ENCODE measurements at places on chromosomes 13 and 19. TPM values are rescaled to one million over a fixed set of nuclear protein-coding genes. Genes with fewer than 3 reads are reported as not detected.
A peak's percentile ranks its signal among the peaks of the same experiment; 100 is the strongest.

Gene TFPT
- 13.9 TPM for total RNA-seq

Gene ADGRE1
- total RNA-seq: 1.0 TPM

- H3K27me3 ChIP-seq: no peaks in the 10 kb centered on the region
- H3K27ac ChIP-seq: no peak overlapping the region
- H3K36me3 ChIP-seq: no peaks in the 10 kb centered on the region
These were observed 20.7 kb upstream of the NANOS2 start for GRCh38 chr19:45935267-45935666.

DNA sequence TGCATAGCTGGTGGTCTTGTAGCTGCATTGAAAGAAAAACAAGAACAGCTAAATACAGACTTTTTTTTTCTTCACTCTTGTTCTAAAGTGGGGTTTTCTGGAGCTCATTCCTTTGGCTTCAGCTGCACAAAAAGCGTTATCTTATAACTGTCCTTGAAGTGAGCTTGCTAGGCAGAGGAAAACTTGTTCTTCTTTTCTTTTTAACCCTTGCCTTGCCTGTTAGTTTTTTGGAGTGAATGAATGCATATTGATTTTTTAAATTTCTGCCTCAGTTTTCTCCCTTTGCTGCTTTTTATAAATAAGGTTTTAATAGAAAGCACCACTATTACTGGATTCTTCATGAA, 1.5 kb downstream of the ZNF765 start:
- H3K27ac ChIP-seq: no peak overlapping the region
- H3K36me3 ChIP-seq: no peaks in the 10 kb centered on the region
- no peak for DNase-seq
- H3K4me3 ChIP-seq: no peak overlapping the region
- no peaks in the 10 kb centered on the region for H3K27me3 ChIP-seq
- peaks cover 6% of the 10 kb centered on the region for H3K4me1 ChIP-seq

DNA sequence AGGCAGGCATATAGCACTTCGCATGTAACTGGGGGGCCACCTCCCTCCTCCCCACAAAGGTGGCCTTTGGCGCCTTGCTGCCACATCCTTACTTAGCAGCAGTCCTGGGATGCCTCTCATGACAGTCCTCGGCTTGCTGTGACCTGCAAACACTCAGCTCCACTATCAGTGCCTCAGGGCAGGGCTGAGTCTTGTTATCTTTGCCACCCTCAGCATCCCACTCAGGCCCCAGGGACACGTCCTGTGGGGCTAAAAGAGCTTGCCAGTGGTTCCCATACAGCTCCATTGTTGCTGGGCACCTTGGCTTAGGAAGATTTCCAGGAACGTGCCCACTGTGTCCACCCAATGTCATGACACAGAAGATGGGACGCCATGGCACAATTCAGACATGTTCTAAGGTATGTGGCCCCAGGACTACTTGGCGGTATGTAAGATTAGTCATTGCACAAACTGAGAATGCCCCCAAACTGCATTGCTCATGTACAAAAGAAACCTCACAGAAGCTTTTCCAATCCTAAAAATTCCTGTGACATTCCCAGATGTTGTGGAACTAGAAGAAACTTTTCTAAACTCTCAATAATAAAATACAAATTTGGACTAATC, 16.3 kb downstream of the DOCK9 start:
- H3K4me1 ChIP-seq: no peaks in the 10 kb centered on the region
- no peak overlapping the region for H3K27ac ChIP-seq
- DNase-seq: no peak
- no peak overlapping the region for H3K4me3 ChIP-seq
- no peaks in the 10 kb centered on the region for H3K36me3 ChIP-seq

- H3K27me3 ChIP-seq: peaks cover 5% of the 10 kb centered on the region
- no peak for DNase-seq
- H3K36me3 ChIP-seq: no peaks in the 10 kb centered on the region
These were observed 2.7 kb upstream of the RASAL3 start for GRCh38 chr19:15466851-15467733.

DNA sequence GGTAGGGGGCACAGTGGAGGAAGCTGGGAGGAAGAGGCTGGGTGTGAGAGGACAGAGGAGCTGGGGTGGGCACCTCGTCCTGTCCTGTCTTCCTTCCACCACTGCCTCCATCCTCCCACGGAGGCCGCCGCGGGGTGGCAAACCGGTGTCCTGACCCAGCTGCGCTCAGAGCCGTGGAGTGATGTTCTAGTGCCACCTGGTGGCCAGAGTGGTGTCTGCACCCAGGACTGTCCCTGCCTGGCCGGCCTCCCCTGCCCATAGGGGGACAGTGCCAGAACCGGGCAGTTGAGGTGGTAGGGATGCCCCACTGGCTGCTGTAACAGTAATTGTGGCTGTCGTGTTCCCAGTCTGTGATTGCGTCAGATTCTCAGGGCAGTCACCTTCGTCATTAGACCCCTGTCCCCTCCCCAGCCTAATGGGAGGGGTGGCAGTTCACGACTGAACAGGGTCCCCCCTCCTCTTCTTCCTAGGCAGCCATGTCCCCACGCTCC, 11.1 kb upstream of the ARRDC2 start:
- DNase-seq: peak; percentile 88
- no peak overlapping the region for H3K27ac ChIP-seq
- H3K36me3 ChIP-seq: no peaks in the 10 kb centered on the region
- no peaks in the 10 kb centered on the region for H3K27me3 ChIP-seq
- H3K4me1 ChIP-seq: no peaks in the 10 kb centered on the region

GRCh38 chr19:30712431-30713337, 340.5 kb downstream of the ZNF536 start:
- H3K27me3 ChIP-seq: no peaks in the 10 kb centered on the region
- no peak overlapping the region for H3K4me3 ChIP-seq
- H3K27ac ChIP-seq: no peak overlapping the region

- no peaks in the 10 kb centered on the region for H3K27me3 ChIP-seq
- no peak for DNase-seq
- H3K4me1 ChIP-seq: no peaks in the 10 kb centered on the region
These were observed 79.6 kb upstream of the POMP start for GRCh38 chr13:28579322-28579721.
